ENCODE measurements at places on chromosomes 3 and 15.

DNA sequence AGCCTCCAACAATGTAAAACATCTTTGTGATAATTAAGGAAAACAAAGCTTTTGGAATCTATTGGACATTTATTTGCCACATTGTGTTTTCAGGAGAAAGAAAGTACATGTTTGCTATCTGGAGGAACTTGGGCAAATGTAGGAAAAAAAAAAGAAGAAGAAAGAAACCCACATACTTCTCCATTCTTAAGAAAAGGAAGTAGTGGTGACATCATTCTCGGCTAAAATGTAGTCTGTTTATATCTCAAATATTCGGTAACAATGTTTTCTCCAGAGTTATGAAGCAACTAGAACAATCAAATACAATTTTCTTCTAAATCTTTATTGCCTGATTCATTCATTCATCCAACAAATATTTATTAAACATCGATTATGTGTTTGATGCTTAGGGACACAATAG lies 2.3 kb upstream of the TGFBR2 start:
- no peak for DNase-seq

- no peak for DNase-seq
Observed at GRCh38 chr3:12443781-12444522, 40.3 kb upstream of the TSEN2 start.

GRCh38 chr15:72920551-72920950 lies 131.7 kb upstream of the NEO1 start:
- DNase-seq: no peak

GRCh38 chr3:37627951-37628620 lies 233.6 kb upstream of the CTDSPL start:
- DNase-seq: peak; percentile 5

DNA sequence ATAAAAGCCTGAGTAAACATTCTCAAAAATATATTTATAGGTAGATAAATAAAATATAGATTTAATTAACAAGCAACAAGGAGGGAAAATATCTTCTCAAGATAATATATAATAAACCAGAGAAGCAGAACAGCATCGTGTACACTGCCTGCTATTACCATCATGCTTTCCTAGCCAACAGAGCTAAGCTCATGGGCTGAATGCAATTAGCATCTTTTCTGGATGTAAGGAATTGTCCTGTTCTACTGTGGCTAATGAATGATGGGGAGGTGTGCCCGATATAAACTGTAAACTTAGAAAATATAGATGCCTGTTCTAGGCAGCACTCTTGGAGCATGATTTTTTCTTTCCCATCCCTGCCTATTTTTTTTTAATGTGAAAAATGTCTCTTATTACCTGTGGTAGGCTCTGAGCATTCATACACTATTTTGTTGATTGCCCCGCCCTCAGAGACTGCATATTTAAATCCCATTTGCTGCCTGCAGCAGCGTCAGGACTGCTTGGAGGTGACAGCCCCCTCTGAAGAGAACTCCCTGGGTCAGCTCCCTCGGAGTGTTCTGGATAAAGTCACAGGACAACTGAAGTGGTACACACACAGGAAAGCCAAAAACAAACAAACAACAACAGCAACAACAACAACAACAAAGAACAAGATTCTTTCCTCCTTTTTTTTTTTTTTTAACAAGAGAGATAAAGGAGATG lies 312.3 kb downstream of the SATB1 start:
- DNase-seq: no peak

DNA sequence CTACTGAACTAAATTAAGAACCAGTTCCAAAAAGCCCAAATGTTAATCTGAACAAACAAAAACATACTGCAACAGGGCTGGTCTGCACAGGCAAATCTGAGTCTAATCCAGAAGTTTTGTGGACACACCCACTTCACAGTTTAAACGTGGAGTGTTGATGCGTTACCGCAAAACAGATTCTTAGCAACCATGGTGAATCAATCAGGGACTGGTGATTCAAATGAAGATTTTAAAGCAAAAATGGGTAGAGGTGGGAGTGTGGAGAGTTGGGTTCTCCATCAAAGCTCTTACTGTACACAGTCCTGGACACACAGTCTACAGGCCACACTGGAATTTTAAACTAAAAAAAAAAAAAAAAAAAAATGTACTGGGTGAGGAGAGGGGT lies 5.2 kb downstream of the ANXA2 start:
- DNase-seq: no peak

DNA sequence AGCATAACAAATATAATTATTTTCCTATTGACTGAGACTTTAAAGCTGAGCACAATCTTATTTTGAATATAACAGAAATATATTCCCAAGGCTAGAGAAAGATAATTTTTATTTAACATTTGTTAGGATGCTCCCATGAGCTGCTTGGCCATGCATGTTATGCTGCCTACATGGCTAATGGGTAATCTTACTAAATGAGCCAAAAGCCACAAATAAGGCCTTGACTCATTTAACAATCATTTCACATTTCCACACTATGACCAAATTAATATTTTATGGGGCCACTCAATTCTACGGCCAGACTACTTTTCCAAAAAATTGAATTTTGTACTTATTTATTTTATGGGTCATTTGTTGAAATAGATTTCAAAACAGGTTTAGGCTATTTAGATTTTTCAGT lies 141.7 kb downstream of the MEIS2 start:
- DNase-seq: no peak

- DNase-seq: peak; percentile 52
Observed at GRCh38 chr3:153026026-153026425, 136.0 kb upstream of the RAP2B start.

- no peak for DNase-seq
Observed at GRCh38 chr3:58646503-58646902, 20.1 kb downstream of the FAM3D start.

GRCh38 chr15:92449476-92449875 lies 55.8 kb downstream of the ST8SIA2 start:
- DNase-seq: no peak

GRCh38 chr3:103218793-103219192 lies 784.0 kb downstream of the ZPLD1 start:
- DNase-seq: no peak

DNA sequence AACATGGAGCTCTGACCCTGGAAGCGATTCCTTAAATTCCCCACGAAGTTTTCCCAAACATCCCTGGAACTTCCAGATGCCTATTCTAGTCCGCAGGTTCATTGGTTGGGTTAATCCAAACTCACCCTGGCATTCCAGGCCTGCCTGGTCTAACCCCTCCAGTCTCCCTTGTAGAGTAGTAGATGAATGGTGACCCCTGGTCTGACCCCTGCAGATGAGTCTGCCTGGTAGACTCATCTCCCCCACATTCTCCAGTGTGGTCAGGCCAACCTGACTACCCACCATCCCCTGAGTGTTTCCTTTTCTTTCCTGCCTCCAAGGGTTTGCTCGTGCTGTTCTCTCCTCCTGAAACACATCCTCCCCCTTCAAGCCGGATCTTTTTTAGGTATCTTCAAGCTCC lies 10.8 kb upstream of the HRH1 start:
- DNase-seq: no peak
